Foreskin fibroblast (primary cell): ENCODE measurements at places on chromosomes 1 and 21.

GRCh38 chr1:227490478-227490877 is 72.9 kb upstream of the ZNF678 start:
- no peak for DNase-seq

DNA sequence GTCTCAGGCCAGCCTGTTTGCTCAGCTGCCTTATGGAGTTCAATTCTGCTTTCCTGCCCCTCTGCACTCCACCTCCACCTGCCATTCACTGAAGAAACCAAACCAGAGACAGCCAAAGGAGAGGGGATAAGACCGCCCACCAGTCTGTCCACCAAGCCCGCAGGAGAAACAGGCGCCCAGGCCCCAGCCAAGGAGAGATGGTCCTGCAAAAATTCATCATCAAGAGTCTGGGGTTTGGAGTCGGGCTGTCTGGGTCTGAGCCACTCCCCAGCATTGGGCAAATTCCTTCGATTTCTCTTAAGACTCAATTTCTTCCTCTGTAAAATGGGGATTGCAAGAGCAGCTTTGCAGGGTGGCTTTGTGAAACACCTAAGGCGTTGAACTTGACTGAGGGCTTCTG is 121.4 kb upstream of the RUNX3 start:
- DNase-seq, result no peak

DNA sequence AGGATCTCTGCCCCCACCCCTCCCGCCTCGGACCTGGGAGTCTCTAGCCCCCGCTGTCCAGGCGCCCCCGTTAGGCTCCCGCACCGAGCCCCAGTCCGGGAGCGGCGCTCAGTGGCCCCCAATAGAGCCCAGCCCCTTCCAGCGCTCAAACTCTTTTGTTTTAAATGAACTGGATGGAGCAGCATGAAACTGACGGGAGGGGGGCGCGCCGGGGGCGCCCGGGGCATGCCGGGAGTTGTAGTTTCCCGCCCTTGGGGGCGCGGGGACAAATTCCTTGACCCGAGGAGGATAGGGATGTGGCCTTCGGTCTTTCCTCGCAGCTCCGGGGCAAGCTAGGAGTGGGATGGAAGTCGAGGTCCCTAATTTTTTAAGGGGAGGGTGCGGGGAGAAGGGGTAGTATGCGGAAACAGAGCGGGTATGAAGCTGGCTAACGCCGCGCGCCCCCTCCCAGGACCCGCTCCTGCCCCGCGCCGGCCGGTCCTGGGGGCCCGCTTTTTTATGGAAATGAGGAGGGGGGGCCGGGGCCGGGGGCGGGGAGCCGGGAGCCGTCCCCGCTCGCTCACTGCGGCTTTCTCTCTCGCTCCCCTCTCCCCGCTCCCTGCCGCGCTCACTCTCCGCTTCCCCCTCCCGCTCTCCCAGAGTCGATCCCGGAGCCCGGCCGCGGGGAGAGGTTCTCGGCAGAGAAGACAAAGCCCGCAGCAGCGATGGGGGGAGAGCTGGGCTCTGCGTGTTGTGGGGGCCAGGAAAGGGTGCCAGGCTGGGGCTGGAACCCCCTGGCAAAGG is at the start of gene MEX3A:
Gene MEX3A (minus strand): TSS at position 157 of the 783 bp plus-strand sequence. CDS start 467 bp downstream, outside the sequence.
- DNase-seq, result peak; percentile 88

GRCh38 chr1:183821889-183822611 is 17.1 kb downstream of the RGL1 start:
- DNase-seq, result no peak

- DNase-seq, result no peak
These were observed 11.2 kb downstream of the THEMIS2 start for GRCh38 chr1:27883536-27883935.

DNA sequence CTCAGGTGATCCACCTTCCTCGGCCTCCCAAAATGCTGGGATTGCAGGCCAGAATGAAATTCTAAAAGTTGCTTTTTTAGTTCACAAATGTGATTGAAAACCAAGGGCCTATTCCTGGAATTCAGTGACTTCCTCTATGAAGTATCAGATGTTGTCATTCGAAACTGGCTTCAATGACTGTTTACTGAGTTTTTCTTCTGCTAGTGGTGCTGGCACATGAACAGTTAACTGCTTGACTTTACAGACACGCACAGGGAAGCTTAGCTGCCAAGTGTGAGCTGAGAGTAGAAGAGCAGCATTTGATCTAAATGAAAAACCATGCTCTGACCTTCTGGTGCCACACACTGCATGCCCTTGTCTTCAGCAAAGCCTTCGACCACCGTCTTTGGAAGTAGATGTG is 32.8 kb upstream of the AJAP1 start:
- no peak for DNase-seq

DNA sequence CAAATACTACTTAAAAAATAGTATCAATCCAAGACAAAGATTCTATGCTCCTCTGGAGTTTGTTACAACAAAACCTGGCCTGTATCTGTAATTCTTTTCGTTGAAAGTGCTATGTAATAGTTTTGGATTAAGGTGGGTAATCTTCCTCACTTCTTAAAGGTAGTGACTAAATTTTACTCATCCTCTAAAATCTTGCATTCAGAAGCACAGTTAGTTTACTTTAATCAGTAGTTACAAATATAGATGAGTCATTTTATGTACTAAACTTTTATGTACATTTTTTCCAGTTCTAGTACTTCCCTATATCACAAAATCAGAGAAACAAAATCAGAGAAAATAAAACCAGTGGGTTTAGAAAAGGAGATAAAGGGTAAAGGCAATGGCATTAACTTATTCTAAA is 51.3 kb downstream of the ZNHIT6 start:
- DNase-seq, result no peak

GRCh38 chr1:22526098-22526497 is 37.2 kb upstream of the EPHA8 start:
- no peak for DNase-seq

DNA sequence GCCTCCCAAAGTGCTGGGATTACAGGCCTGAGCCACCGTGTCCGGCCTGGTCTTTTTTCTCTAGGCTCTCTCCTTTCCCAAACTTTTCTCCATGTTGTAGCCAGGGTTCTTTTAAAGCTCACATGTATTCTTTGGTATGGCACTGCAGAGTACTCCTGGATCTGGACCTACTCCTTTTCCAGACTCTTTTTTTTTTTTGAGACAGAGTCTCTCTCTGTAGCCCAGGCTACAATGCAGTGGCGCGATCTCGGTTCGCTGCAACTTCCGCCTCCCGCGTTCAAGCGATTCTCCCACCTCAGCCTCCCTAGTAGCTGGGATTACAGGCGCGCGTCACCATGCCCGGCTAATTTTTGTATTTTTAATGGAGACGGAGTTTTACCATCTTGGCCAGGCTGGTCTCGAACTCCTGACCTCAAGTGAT is 602 bp upstream of the MED18 start:
- DNase-seq, result peak; percentile 17

- DNase-seq, result peak; percentile 24
These were observed 41.4 kb downstream of the ANP32E start for GRCh38 chr1:150194381-150195031.
